ENCODE measurements at places on chromosomes 6 and 20. TPM values are rescaled to one million over a fixed set of nuclear protein-coding genes. Genes with fewer than 3 reads are reported as not detected.

DNA sequence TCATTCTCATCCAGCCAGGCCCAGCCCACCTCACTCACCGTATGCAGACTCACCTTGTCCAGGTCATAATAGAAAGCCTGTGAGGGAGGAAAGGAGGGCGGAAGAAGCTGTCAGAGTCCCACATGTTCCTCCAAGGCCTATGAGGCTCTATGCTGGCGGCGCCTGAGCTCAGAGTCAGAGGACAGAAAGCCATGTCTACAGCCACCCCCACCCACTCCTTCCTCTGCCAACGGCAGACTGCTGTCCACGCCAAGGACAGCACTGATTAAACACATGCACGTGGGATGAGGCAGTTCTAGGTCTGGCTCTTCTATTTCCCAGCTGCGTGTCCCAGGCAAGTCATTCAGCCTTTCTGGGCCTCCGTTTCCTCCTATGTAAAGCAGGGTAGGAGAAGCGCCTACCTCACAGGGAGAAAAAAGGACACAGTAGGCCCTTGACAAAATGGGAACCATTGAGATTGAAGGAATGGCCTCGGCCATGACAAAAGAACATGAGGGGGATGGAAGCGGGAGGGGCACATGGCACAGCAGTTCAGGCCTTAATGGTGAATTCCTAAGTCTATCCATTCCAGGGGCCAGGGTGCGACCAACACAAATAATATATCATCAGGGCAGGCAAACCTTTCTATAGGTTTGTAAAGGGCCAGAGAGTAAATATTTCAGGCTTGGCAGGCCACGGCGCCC lies 80.1 kb downstream of the RIPOR3 start:
- no peak for DNase-seq

DNA sequence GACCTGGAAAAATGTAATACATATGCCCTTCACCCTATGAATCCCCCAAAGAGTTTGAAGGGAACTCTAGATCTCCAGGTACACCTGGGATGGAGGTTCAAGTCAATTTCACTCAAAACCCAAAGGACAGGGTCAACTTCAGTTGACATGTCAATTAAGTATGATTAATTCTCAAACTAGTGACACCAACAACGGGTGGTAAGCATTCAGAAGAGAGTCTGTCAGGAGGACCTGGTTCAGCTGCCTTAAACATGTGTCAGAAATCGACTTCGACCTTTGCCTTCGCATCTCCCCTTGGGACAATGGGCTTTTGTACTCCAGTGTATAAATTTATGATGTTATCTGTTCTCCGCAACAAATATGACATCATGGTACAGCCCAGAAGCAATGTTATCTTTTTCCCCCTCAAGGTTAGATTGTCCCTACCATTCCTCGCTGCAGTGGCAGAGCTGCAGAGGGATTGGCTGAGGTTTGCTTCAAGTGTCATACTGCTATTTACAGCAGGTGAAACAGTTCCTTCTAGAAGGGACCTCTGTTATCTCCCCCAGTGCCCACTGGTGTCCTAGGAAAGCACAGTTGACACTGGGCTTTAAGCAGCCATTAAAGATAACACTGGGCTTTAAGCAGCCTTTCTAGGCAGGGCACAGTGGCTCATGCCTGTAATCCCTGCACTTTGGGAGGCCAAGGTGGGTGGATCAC lies 94.7 kb upstream of the SNX9 start:
- no peak for DNase-seq

GRCh38 chr6:5713519-5713918 lies 293.2 kb downstream of the NRN1 start:
- no peak for DNase-seq

DNA sequence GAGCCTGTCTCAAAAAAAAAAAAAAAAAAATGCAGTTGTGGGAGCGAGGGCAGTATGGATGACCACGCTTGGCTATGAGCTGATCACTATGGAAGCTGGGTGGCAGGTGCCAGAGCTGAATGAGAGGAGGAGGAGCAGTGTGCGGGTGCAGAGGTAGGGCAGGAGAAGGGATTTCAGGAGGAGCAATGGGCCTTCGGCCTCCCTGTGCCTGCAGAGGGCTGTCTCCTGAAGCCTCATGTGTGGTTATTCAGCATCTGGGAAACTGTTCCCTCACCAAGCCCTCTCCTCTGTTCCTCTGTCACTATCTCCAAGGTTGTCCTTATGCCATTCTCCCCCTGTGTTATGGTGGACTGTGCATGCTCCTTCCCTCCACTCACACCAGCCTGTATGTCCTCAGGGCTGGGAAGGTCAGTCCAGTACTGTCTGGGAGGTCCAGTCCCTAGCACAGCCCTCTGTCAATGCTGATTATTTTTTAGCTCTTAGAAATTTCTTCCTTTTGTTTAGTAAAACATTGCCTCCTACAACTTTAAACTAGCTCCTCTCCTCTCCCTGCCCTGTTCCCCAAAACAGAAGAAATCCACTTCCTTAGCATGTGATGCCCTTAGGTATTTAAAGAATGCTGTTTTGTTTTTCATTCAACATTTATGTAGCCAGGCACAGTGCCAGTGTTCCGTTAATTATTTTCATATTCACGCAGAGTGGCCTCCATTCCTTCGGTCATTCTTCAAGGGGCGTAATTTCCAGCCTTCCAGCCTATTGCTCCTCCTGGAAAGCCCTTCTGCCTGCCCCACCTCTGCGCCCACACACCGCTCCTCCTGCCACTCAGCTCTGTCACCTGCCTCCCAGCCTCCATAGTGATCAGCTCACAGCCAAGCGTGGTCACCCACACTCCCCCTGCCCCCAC lies 48.9 kb downstream of the CNBD2 start:
- peak; percentile 84 for DNase-seq

PIGT gene
- 83.1 TPM for polyA plus RNA-seq

CFAP61 gene
- 3.2 TPM for polyA plus RNA-seq

ARMH2 gene
- polyA plus RNA-seq, result 0.40 TPM

VGLL2 gene
- polyA plus RNA-seq, result not detected

Measured in left lung (tissue), 14 donors.